ENCODE measurements at places on chromosomes 3 and 15.

DNA sequence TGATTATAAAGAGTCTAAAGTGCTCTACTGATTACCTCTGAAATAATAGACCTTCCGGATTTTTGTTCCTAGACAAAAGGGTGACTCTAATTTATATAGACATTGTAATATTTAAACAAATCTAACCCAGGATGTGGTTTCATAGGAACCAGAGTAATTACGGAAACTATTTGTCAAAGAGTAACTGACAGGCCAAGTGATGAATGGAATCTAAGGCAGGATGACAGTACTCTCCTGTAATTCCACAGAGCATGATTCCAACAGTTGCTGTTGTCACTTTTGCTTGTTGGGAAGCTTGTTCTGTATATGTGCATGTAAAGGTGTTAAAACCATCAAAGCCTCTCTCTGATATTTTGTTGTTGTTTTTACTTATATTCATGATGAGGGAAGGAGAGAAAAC, 1141.0 kb downstream of the IGSF11 start:
- peak; percentile 81 for DNase-seq

DNA sequence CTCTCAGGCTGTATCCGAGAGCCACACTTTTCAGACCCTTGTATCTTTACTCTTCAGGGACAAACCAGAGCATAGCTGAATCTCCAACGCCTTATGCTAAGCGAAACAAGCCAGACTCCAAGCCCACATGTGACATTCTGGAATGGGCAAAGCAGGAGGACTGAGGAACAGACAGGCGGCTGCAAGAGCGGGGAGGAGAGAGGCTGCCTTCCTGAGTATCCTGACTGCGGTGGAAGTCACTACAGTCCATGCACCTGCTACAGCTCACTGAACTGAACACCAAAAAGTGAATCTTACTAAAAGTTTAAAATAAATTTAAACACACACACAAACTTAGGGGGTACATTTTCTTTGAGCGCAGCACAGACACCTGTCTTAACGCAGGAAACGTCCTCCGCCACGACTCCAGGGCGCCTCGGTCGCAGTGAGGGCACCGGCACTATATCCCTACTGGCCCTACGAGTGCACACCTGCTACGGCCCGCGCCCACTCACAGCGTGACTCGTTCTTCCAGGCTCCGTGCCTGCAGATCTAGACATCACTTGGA, 1.4 kb downstream of the CYFIP1 start:
- no peak for DNase-seq

GRCh38 chr3:138327831-138328230, 1.8 kb downstream of the NME9 start:
- DNase-seq = no peak

DNA sequence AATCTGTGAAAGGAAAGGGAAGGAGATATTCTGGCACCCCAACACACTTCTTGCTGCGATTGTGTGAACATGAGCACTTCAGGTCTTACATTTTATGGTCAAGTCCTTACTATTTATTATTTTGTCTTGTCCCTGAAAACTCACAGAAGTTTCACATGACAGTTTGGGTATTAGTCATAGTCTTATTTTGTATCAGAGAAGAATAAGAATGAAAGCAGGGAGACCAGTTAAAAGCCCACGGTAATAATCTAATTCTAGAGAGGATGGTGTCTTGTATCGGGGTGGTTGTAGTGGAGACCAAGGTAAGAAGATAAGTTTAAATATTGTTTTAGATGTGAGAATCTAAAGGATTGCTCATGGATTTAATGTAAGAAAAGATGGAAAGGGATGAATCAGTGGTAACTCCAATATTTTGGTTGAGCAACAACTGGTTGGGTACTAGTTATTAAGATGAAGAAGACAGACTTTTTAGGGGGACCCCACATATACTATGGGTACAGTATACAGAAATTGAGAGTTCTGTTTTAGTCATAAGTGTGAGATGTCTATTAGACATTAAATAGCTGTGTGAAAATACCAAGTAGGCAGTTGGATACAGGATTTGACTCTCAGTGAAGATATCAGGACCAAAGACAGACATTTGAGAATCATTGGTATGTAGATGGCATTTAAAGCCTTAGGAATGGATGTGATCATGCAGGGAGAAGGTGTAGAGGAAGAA, 227.6 kb downstream of the MFSD1 start:
- no peak for DNase-seq

DNA sequence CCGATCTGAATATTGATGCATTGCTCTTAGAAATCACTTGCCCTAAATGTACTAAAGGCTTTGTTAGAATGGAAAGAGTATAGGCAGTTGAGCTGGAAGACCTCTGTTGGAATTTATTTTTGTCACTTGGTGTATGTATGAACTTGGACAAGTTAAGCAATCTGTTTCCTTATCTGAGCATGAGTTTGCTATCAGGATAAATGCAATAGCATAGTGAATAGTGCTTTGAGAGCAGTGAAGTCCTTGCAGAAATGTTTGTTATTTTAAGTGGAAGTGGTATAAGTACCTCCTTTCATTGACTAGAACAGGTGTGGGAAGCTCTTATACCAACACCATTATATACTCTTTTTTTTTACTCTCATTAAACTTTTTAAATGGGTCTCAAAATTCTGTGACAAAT, 146.4 kb upstream of the ONECUT1 start:
- no peak for DNase-seq

DNA sequence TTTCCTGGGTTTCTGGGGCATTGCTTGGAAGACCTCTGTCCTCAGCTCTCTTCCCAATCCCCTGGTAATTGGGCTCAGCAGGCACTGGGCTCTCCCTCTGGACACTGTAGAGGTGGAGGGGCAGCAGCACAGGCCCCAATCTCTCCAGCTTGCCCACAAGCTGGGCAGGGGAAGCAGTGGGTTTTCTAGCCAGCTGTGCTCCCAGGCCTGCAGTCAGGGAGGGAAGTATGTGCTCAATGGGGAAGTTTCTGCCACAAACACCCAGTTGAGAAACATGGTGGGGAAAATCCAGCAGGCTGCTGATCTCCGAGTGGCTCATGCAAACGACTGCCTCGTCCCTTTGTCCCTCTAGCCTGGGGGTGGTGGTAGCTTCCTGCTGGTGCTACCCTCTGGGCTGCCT, 12.8 kb upstream of the RFT1 start:
- DNase-seq = no peak

GRCh38 chr3:128917291-128917690, 37.9 kb downstream of the ACAD9 start:
- no peak for DNase-seq

- DNase-seq = no peak
Observed at GRCh38 chr3:188861842-188862744, 309.7 kb upstream of the TPRG1 start.
